ENCODE measurements at places on chromosomes 2 and 18.

DNA sequence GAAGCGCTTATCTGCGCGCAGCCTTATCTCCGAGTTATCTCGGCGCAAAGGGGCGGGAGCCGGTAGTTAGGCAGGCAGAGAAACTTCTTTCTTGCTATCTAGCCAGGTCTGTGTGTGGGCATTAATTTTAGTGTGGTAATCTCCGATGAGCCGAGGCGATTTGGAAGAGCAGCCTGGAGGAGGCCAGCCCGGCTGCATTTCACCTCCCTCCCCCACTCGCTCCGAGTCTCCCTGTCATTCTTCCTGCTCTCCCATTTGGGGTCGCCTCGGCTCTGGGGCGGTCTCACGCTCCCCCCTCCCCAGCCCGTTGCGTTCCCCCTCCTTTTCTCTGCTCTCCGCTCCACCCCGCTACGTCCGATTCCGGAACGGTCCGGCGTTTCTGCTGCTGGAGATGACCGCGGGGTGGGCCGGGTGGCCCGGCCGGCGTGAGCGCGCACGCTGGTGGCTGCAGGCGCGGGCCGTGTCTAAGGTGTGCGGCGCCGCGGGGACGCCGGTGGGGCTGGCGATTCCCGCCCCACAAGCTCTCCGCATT, 566 bp downstream of the GATA6 start:
- peak; percentile 13 for DNase-seq

DNA sequence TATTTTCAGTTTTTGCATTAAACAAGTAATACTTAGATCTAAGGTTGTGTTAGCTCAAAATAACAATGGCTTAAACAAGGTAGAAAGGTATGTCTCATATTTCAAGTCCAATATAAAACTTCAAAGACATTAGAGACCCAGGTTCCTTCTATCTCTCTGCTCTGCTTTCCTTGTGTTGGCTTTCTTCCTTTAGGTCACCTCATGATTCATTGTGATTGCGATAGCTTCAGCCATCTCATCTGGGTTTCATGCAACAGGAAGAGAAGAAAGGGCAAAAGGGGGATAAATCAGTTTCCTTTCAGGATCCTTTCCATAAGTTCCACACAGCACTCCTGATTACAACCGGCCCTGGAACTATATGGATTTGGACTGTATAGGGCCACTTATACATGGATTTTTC, 16.0 kb upstream of the TBR1 start:
- DNase-seq: no peak

DNA sequence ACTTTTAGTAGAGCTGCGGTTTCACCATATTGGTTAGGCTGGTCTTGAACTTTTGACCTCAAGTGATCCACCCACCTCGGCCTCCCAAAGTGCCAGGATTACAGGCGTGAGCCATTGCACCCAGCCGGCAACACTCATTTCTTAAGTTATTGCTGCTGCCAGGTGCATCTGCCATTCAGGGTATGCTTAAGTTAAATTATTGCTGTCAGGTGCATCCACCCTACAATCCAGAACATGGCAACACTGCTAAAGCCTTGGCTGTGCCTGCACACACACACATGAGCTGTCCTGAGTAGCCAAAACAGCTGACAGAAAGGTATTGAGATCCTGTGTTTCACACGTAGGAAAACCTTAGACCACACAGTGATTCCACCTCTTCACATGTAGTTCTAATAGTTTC, 148.2 kb downstream of the FAM161A start:
- DNase-seq: no peak

DNA sequence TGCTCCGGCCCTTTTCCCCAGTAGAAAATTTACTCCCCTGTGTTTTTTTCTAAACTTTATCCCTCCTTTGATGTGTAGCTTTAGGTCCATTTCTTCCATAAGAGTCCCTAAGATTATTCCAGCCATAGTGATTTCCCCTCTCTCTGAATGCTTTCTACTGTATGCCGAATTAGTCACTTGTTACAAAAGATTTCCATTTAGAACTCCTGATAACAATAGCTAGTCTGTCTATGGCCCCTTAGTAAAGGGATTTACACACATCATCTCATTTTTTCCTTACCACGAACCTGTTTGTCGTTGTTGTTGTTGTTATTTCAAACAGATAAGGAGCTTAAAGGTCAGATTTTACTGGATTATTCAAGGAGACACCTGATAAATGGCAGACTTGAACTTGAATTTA, 256.1 kb downstream of the PAX3 start:
- no peak for DNase-seq

DNA sequence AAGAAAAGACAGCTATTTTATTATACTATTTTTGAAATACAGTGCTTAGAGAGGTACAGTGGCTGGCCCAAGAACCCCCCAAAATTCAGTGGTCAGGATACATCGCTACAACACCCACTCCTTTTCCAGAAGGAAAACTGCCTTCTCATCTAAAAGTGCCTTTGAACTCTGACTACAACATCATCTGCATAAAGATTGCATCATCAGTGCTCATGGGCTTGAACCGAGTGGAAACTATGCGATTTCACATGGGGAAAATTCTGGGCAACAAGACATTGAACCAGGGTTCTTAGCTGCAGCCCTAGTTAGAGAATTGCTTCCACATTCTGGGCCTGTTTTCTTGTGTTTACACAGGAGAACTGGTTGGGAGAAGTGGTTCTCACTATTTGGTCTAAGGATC, 294.6 kb upstream of the SLC14A2 start:
- DNase-seq: no peak

DNA sequence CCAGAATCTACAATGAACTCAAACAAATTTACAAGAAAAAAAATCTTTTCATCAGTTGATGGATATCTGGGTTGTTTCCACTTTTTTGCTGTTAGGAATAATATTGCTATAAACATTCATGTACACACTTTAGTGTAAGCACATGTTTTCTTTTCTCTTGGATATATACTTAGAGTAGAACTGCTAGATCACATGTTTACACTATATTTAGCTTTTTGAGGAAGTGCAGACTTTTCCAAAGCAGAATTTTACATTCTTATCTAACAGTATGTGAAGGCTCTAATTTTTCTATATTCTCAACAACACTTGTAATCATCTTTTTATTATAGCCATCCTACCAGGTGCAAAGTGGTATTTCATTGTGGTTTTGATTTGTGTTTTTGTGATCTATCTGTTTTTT, 103.6 kb upstream of the RMP24 start:
- no peak for DNase-seq

- DNase-seq: no peak
These were observed 254.3 kb downstream of the LRRTM1 start for GRCh38 chr2:80050246-80050645.
